HCEC 1CT (cell line): ENCODE measurements at places on chromosomes 7 and 10.

DNA sequence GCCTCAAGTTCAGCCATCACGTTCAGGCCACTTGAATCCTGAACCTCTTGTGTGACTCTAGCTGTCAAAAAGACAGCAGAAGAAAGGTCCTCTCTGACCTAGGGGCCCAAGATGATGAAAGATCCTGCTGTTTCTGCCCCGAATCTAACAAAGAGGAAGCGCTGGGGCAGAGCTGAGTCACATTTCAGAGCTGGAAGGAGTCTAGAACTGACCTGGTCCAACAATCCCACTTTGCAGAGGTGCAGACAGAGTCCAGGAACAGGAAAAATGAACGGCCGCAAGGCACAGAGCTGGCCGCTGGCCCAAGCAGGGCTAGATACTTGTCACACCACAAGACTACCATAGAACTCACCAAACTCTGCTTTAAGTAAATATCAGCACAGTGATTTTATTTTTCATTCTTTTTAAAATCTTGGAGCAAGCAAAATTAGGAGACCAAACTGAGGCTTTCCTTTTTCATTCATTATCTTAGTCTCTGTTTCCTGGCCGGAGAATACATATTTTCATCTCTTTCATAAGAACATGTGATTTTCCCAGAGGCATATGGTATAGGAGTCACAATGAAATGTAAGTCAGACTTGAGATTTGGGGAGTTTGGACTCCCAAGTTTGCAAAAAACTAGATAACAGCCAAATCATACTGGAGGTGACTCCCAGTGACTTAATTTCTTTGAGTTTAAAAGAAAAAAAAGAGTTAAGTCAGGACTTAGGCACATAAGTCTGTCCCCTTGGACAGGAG is 52.8 kb downstream of the CHST15 start:
- no peak for DNase-seq

- DNase-seq: no peak
Measured at GRCh38 chr7:45653209-45653907, 79.2 kb downstream of the ADCY1 start.

DNA sequence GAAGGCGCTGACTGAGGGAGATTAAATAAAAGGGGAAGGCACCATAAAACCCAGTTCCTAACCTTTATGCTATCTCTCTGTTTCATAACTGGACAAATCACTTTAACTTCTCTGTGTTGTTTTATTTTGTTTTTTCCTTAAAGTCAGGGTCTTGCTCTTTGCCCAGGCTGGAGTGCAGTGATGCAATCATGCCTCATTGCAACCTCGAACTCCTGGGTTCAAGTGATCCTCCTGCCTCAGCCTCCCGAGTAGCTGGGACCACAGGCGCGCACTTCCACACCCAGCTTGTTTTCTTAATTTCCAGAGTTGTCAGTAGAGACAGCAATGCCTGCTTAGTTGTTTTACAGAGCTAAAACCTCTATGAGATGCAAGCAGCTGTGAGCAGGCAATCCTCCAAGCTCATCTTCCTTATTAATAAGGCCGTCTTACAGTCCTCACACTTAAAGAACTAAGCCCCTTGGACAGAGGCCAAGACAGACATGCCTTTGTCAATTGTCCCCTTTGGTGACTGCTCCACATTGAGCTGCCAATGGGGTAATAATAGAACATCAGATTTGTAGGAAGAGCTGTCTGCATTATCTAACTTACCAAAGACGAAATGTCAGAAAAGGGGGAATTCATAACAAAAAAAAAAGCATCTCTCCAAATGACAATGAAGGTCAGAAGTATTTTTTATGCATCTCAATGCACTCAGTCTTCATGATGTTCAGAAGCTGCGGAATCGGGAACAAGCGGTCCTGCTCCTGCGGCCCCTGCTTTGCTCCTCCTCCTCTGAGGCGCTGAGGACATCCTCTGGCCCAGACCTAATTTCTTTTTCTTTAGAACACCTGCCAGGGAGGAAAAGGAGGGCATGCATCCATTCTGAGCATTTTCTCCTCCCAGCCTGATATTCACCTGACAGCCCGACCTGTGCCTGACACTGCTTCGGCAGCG is 62.7 kb upstream of the RNF32 start:
- DNase-seq: no peak

DNA sequence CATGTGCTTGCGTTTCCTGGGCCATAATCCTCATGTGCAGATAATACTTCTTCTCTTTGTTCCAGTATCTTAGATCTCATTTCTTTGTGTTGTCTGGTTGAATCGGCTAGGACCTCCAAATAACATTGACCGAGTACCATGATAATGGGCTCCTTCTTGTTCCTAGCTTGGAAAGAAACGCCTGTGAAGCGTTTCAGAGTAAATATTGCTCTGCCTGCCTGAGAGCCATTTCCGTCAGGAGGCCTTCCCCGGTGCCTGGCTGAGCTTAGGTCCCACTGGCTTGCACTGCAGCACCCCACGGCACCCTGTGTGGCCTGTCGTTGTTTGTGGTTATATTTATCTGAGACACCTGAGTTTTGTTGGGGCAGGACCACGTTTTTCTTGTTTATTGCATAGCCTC is 17.7 kb downstream of the FOXK1 start:
- DNase-seq: no peak

- DNase-seq: no peak
Measured at GRCh38 chr7:45199506-45199905, 41.9 kb downstream of the RAMP3 start.

GRCh38 chr7:44112231-44112996 is 8.3 kb downstream of the AEBP1 start:
- no peak for DNase-seq

DNA sequence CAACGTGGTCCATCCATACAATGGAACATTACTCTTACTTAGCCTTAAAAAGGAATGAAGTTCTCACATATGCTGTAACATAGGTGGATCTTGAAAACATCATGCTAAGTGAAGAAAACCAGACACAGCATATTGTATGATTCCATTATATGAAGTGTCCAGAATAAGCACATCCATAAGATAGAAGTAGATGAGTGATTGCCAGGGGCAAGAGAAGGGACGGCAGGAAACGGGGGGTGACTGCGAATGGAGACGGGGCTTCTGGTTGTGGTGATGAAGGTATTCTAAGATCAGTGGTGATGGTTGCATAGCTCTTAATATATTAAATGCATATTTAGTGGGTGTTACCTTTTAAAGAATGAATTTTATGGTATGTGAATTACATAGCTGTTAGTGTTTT is 29.8 kb downstream of the UBE3C start:
- no peak for DNase-seq

DNA sequence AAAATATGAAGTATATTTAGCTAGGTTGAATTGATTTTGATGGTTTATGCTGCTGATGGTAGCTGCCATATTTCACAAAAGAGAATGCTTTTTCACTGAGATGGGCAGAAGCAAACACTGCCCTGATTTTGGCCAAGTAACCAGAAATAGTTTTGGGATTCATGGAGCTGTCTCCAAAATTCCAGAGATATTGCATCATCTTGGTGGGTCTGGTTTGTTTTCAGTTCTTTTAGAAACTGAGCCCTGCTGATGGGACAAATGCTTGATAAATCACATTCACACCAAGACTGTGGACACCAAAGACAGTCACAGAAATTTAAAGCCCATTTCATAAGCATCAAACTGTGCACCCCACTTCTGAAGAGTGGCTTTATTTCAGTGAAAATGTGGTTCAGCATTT is 140.5 kb downstream of the BICC1 start:
- peak; percentile 59 for DNase-seq

- peak; percentile 25 for DNase-seq
Measured at GRCh38 chr10:93199191-93199751, 125.6 kb downstream of the CYP26A1 start.

- no peak for DNase-seq
Measured at GRCh38 chr10:94546901-94547185, 1.3 kb downstream of the HELLS start.

- no peak for DNase-seq
Measured at GRCh38 chr7:105285118-105285874, 103.4 kb downstream of the SRPK2 start.

GRCh38 chr7:22726345-22726906 is 574 bp upstream of the IL6 start:
- DNase-seq: peak; percentile 85

DNA sequence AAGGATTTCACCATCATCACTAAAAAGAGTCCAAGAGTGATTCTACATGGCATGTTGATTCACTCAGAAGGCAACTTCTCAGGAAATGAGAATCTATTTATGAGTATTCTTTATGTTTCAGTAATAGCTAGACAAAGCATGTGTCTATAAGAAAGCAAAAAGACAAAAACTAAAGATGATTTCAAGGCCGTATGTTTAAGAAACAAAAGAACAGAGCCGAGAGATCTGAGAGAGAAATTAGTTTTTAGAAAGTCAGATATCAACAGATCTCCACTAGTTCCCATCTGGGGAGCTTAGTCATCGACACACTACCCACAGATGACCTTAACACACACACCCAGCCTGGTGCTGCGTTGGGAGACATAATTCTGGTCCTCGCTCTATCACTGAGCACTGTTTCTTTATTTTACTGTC is 21.0 kb downstream of the PIP4K2A start:
- DNase-seq: peak; percentile 78

DNA sequence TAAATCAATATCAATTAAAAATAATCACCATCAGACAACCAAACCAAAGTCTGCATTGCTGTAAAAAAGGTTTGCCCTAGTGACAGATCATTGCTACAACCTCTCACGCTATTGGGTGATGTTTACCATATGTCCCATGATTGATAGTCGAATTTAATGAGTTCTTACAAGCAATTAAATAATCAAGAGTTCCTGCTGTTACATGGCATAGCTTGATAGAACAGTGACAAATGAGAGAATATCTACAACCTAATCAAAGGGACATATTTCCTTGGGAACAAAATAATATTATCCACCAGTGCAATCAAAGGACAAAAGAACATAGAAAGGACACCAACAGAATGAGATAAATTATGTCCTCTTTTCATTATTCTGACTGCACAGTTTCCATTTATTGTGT is 387.4 kb downstream of the ETV1 start:
- DNase-seq: no peak

- DNase-seq: no peak
Measured at GRCh38 chr7:158539711-158540146, 47.9 kb downstream of the PTPRN2 start.

DNA sequence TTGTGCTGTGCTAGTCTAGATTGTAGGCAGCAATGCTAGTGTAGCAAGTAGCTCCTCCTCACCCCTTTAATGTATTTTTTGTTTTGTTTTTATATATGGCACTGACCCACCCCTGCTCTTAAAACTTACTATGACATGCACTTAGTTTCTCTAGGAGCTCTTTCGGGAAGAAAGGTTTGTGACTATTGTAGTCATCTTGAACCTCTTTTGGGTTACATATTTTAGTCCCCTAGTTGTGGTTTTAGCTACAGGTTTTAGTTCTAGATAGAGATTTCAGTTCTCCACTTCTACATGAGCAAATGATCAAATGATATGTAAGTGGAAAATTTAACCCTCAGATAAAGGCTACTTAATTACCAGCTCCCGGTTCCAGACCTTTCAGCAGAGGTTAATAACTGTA is 14.9 kb downstream of the MINPP1 start:
- DNase-seq: no peak

GRCh38 chr10:63156236-63156635 is 23.1 kb downstream of the NRBF2 start:
- no peak for DNase-seq

GRCh38 chr7:42262964-42263363 is 26.0 kb upstream of the GLI3 start:
- peak; percentile 60 for DNase-seq

DNA sequence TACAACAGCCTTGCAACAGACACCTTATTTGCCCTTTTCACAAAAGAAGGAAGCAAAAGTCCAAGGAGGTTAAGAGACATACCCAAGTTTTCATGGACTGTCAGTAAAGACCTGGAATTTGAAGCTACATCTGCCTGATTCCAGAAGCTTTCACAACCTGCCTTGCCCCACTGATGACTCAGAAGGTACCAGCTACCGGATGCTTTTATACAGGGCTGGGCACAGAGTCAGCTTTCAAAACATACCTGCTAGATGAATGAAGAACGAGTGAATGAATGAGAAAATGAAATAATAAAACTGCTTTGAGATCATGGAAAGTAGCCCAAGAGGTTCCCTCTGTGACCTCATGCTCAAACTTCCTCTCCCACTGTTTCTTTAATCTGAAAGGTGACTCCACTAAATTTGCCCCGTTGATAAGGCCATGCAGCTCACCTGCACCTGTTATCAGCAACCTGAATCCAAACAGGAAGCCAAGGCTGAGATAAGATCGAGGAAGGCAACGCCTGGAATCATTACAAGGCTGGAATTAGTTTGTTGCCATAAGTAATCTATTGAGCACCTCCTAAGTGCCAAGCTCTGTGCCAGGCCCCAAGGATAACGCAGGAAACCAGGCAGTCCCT is 151.5 kb downstream of the WDR11 start:
- no peak for DNase-seq

GRCh38 chr7:115328018-115328417 is 406.1 kb downstream of the MDFIC start:
- no peak for DNase-seq

GRCh38 chr10:106565546-106565945 is 599.0 kb downstream of the SORCS1 start:
- DNase-seq: peak; percentile 75

DNA sequence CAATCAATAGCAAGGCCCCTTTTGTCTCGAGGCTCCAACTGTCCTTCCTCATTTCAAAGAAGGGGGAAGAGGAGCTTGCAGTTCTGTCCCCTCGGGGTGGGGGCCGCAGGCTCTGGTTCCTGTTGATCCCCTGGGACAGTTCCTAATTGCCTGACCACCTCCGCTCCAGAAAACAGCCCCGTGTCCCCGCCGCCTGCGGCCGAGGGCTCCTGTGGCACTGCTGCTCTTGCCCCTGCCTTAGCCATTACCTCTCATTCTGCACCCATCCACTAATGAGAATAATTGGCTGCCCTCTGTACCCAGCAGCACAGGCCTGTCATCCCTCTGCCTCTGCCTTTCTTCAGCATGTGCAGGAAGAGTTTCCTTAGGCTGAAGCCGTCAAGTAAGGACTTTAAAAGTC is 668.3 kb upstream of the FOXK1 start:
- no peak for DNase-seq

GRCh38 chr7:86598311-86598710 is 45.4 kb upstream of the GRM3 start:
- DNase-seq: no peak

DNA sequence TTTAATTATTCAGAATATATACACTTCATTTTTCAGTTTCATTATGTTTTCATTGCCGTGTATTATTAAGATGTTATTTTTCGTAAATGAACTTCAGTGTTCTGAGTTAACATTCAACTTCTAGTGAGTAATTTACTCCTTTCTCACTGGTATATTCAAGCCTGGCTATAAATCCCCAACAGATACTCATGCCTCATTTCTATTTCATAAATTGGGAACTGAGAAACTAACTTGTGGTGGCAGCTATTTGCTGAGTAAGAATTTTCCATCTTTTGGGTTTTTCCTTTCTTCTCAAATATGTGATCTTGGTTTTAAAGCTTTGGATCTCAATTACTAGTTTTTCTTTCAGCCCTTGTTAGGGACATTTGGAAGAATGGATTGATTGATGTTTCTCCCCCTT is 281.1 kb downstream of the CDK14 start:
- no peak for DNase-seq
